ENCODE measurements at places on chromosomes 12 and 14.

GRCh38 chr12:19886639-19887064, 447.4 kb downstream of the AEBP2 start:
- DNase-seq = no peak

DNA sequence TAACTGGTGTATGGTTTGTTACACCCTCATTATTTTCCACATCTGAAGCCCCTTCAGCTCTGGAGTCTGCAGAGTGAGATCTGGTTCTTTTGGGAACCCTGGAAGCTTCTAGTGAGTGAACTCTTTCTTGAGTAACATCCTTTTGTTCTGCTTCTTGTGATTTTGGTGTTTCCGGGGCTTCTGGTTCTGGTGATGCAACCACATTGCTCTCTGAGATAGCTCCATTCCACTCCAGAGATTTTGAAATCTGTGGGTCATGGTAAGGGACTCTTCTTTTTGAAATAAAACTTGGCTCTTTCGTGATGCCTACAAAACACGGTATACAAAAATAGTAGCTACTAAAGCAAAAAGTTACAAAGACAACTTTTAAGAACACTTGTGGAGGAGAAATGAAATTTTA, 5.4 kb downstream of the MDM1 start:
- no peak for DNase-seq

DNA sequence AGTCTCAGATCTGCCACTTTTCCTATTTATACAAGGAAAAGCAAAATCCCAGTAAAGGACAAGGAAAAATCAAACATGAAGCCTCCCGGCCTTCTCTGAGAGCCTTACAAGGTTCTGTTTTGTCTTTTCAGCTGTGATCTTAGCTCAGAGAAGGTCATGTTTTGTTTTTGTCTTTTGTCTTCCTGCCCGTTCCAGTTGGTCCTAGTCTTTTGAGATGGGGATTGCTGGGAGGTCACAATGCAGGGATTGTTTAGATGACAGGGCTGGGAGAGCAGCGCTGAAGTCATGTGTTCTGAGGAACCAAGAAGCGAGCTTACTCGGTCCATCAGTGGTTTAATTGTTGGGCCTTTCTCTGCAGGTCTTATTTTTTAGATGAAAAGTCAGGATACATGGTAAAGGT, 6.0 kb downstream of the PLEKHH1 start:
- DNase-seq = no peak

GRCh38 chr14:104134061-104134965, 4.1 kb upstream of the KIF26A start:
- no peak for DNase-seq

- DNase-seq = no peak
Measured at GRCh38 chr12:122935318-122935717, 30.9 kb downstream of the ABCB9 start.

Data from activated CD8-positive, alpha-beta memory T cell treated with anti-CD3 and anti-CD28 coated beads for 1 hour (primary cell).